T47D (cell line): ENCODE measurements at places on chromosomes 6 and 20.

- DNase-seq = no peak
These were observed 19.1 kb upstream of the PGK2 start for GRCh38 chr6:49806145-49806544.

- no peak for DNase-seq
These were observed 58.6 kb downstream of the RPS12 start for GRCh38 chr6:132872923-132873322.

- no peak for DNase-seq
These were observed 27.1 kb upstream of the TOP1 start for GRCh38 chr20:41001497-41001896.

DNA sequence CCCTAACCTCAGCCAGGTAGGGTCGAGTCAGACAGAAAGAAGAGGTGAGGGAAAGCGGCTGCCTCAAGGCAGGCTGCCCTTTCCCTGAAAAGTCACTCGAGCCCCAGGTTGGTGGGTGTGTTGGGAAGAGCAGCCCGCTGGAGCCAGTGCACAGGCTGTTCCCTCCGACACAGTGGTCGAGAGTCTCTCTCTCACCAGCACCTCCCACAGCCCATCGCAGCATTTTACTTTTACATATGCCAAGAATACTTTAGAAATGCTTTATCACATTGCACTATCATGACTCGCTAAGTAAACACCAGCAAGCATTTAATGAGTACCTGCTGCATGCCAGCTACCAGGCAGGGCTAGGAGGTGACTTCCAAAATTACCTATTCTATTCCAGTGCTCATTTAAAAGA, 1.7 kb downstream of the PRPH2 start:
- DNase-seq = no peak
